ENCODE measurements at places on chromosomes 1 and 21.

DNA sequence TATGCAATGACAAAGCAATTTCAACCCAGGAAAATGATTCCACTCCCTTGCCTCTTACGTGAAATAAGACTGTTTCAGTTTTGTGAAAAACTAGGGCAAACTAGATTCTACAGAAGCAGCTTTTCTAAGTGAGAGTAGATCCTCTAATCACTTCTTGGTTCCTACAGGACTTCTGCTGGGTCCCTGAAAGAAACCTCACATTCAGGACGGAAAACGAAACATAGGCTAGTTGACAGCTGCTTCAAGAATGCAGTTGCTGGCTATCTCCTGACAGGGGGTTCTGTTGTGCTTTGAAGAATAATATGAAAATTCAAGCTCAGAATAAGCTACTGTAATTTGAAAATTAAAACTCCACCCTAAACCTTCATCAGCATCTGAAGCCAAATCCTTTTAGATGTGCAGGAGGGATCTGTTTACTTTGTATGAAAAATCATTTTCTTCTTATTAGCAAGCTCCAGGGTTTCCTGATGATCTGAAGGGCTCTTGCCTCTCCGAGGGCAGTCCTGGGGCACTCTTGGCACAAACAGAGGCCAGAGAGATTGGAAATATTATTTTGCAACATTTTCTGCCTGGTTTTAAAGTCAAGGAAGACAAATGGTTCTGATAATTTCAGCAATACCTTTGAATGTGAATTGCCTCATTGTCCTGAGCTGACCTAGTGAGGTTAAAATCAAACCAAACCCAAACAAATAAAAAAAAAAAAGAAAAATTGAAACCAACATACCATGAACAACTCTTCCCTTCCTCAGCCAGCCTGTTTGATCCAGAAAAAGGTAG lies 55.0 kb downstream of the NTMT2 start:
- DNase-seq: no peak

DNA sequence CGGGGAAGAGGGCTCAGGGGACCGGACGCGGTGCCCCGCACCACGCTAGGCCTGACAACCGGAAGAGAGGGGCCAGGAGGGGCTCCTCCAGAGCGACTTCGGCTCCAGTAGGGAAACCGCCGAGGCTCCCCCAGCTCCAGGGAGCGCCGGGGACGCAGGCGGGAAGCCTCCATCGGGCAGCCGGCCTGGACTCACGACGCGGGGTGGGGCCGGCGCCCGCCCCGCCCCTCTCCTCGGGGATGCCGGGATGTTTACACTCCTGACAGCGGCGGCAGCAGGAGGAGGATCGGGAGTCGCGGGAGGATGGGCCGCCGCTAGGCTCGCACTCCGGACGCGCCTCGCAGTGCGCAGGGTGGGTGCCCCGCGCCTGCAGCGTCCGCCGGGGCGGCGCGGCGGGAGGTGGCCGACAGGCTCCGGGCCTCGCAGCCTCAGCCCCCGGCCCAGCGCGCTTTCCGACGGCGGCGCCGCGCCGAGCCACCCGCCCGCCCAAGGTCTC lies at the start of gene NEK7:
NEK7 (plus strand) TSS at position 254 of the 496 bp plus-strand sequence. CDS start 75,583 bp downstream, outside the sequence.
- peak; percentile 64 for DNase-seq

- no peak for DNase-seq
These were observed 4.2 kb downstream of the TTC39A start for GRCh38 chr1:51325878-51326755.

GRCh38 chr1:41169066-41169798 lies 72.9 kb downstream of the SCMH1 start:
- no peak for DNase-seq

GRCh38 chr1:202329891-202330290 lies 11.8 kb downstream of the UBE2T start:
- DNase-seq: no peak

- no peak for DNase-seq
These were observed 70.8 kb downstream of the KDM1A start for GRCh38 chr1:23090056-23090455.

DNA sequence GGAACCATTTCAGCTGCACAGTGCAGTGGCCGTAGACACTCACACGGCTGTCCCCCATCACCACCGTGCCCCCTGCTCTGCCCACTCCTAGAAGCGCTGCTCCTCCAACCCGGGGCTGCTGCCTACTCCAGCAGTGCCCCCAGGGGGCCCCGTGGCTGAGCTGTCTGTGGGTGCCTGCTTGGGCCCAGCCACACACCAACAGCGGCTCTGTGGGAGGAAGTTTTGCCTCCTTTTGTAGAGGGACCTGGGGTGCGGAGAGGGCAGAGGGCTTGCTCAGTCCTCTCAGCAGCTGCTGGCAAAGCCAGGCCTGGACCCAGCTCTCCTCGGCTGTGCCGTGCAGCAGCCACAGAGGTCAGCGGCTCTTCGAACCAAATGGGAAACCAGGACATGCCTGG lies 11.4 kb upstream of the LRRC3 start:
- DNase-seq: no peak

GRCh38 chr1:36089393-36090121 lies 865 bp downstream of the ADPRS start:
- DNase-seq: no peak

DNA sequence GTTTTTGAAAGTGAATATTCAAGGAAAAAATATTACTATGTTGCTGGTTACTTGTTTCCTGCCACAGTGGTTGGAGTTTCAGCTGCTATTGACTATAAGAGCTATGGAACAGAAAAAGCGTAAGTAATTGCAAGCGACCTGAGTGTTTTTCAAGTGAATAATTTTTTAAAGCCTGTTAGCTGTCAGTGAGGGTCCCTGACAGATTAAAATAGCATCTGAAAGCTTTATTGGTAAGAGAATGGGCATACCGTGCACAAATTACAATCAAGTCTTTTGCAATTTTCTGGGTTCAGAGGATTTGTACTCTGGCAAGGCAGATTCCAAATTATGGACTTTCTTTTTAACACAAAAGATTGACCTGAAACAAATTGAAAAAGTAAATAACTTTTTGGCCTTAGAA lies 169.7 kb downstream of the ADGRL2 start:
- DNase-seq: no peak

Data from NCI-H1105 treated with DMSO at 0.1 percent for 48 hours (cell line).